Omental fat pad (tissue), 4 donors: ENCODE measurements at places on chromosomes 3 and 15.

DNA sequence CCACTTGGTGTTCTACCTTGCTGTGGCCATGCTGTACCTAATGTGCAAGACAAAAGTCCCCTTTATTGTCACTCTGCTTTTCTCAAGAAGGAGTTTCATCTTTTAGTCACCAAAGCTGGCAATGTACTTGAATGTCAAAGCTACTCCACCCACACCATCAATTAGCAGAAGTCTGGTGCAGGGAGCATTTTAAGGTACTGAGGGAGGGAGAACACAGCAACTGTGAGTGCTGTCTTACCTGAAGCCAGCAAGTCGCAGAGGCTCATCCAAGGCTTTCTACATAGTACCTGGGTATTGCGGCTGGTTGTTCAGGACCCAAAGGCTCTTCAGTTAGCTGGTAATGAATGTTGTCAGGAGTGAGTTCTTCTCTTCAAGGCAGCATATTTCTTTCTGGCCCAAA lies 820.4 kb downstream of the OTOL1 start:
- DNase-seq, result no peak

GRCh38 chr3:98592345-98592935 lies 971 bp downstream of the CPOX start:
- DNase-seq, result no peak

- no peak for DNase-seq
These were observed 35.8 kb downstream of the LRIG1 start for GRCh38 chr3:66465034-66465433.

DNA sequence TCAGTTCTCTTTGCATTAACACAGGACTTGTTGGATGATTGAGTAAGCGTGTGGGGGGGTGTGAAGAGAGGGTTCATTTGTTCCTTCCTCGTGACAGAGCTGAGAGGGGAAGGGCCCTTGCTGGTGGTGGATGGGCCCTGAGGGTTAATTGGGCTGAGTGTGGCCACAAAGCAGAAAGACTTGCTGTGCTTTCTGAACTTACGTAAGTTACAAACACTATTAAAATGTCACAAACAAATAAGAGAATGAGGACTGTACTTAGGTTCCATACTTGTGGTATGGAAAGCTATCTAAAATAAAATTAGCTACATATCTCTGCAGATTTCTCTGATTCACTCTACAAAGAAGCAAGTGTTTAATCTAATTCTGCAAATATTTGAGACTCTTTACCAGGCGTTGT lies 231.3 kb downstream of the LPP start:
- DNase-seq, result no peak

GRCh38 chr15:23854203-23854911 lies 167.3 kb upstream of the NDN start:
- no peak for DNase-seq

DNA sequence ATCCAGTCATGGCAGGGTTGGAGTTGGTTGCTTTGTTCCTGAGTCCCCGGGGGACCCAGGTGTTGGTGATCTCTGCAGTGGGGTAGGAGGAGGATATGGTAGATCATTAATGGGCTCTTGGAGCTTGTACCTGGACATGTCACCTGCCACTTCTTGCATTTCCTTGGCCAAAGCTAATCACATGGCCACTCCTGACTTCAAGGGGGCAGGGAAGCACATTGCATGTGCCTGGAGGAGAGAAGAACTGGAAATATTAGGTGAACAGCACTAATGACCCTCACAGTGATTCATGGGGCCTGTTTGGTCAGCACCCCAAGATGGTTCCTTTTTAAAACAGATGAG lies 87.1 kb upstream of the MYZAP start:
- DNase-seq, result no peak

GRCh38 chr15:99390667-99391066 lies 139.4 kb downstream of the LRRC28 start:
- no peak for DNase-seq

DNA sequence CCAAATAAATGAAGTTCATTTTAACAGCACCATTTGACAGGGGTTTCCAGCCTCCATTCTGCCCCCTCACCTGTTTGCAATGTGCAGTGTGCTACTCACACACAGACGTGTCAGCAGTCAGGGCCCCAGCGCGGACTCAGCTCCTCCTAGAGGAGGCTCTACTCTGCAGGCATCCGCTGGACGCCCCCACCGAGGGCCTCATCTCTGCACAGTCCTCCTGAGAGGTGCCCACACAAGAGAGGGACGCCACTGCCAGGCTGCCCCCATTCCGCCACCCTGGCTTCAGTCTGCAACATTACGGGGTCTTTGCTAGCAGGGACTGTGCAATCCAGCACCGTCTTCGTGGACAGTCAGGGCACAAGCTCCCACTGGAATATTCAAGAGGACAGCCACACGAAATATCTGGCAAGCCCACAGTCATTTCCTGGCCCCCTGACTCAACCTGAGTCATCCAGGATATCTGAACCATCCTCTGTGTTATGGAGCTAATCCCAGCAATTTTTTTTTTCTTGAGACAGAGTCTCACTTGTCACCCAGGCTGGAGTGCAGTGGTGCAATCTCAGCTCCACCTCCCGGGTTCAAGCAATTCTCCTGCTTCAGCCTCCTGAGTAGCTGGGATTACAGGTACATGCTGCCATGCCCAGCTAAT lies 255.0 kb downstream of the OCA2 start:
- DNase-seq, result no peak

GRCh38 chr3:50340448-50341329 lies at the start of gene RASSF1:
Gene RASSF1 (minus strand): TSS chr3:50340836. CDS start chr3:50340805, 31 bp downstream.
- no peak for DNase-seq
